Fibroblast of skin of left biceps (primary cell): ENCODE measurements at places on chromosomes 11 and 22.

GRCh38 chr11:69140635-69141034 lies 15.1 kb upstream of the SMIM38 start:
- no peak for DNase-seq

DNA sequence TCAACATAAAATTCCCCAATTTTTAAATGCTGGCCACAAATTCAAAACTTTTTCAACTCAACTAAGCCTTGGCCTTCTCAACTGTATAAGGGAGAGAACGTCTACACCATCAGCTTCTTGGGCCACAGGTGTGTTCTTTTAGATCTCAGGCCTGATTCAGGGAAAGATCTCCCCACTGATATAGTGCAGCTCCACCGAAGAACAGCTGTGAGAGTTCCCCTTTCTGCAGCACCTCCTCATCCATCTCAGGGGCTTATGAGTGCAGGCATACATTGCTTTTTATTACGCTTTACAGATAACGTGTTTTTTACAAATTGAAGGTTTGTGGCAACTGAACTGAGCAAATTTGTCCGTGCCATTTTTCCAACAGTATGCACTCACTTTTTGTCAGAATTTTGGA lies 8.0 kb upstream of the CD82 start:
- DNase-seq: no peak

- no peak for DNase-seq
These were observed 88.1 kb upstream of the ARHGAP32 start for GRCh38 chr11:129280027-129280811.

DNA sequence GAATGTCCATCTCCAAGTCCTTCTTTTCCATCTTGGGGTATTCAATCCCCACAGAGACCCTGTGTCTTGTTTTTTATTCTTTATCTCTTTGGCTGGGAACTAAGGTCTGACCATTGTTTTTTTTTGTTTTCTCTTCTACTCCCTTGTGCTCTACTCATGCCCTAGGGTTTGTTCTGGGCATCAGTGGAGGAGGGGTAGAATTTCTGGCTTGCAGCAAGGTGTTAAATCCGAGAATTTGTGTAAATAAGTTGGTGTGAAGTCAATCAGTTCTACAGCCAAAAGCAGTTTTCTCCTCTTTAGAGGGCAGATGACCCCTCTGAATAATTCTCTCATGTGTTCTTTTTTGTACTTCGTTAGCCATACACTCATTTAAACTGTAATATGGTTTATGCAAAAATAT lies 10.7 kb downstream of the CECR2 start:
- DNase-seq: no peak

DNA sequence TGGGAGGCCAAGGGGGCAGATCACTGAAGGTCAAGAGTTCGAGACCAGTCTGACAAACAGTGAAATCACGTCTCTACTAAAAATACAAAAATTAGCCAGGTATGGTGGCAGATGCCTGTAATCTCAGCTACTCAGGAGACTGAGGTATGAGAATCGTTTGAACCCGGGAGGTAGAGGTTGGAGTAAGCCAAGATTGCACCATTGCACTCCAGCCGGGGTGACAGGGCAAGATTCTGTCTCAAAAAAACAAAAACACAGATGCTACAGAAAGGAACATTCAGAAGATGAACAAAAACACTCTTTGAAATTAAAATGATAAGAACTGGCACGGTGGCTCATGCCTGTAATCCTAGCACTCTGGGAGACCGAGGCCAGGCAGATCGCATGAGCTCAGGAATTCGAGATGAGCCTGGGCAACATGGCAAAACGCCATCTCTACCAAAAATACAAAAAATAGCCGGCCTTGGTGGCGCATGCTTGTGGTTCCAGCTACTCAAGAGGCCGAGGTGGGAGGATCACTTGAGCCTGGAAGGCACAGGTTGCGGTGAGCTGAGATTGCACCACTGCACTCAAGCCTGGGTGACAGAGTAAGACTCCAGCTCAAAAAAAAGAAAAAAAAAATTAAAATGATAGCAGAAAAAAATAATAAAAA lies 8.5 kb downstream of the RAB6A start:
- no peak for DNase-seq

- no peak for DNase-seq
These were observed 56.2 kb downstream of the BUD13 start for GRCh38 chr11:116716621-116717020.

GRCh38 chr11:122197066-122197987 lies 81.3 kb upstream of the BLID start:
- peak; percentile 93 for DNase-seq

GRCh38 chr22:19292458-19293230 lies 1.1 kb upstream of the CLTCL1 start:
- DNase-seq: no peak

DNA sequence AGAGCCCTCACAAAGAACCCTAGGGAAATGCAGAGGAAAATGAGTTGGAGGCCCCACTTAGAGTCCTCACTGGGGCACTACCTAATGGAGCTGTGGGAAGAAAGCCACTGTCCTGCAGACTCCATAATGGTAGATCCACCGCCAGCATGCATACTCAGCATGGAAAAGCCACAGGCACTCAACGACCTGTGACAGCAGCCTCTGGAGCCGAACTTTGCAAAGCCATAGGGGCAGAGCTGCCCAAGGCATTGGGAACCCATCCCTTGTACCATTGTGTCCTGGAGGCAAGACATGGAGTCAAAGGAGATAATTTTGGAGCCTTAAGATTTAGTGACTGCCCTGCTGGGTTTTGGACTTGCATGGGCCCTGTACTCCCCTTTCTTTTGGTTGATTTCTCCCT lies 18.8 kb downstream of the BBOX1 start:
- DNase-seq: no peak

DNA sequence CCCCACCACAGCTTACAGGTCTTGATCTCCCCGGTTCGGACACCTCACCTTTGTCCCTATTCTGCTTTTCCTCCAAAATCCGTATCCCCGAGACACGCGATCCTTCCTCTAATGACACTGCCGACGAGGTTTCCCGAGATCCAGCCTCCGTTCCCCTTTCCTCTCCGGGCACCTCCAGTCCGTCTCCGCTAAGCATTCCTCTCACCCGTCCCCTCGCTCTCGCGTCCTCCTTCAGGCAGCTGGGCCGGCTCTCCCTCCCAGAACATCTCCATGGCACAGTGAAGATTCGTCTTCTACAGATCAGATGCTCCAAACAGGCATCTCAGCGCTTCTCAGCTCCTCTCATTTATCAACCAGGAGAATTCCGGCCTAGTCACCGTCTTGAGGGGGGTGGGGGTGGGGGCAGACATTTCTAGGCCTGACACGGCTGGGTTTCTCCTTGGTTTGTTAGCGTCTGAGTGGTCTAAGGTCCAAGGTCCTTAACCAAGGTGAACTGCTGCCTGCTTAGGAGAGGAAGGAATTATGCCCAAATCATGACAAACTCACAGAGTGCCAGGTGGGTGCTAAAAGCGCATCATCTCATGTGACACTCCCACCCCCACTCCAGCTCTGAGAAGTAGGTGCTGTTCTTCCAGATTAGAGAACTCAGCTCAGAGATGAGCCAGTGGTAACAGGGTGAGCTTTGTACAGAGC lies at the start of gene SPTBN2:
TSS of gene SPTBN2 (minus strand) at position 524 of the 693 bp plus-strand sequence. CDS start 7,976 bp downstream, outside the sequence.
- DNase-seq: no peak

GRCh38 chr11:68710409-68710808 lies 26.1 kb downstream of the GAL start:
- DNase-seq: no peak

DNA sequence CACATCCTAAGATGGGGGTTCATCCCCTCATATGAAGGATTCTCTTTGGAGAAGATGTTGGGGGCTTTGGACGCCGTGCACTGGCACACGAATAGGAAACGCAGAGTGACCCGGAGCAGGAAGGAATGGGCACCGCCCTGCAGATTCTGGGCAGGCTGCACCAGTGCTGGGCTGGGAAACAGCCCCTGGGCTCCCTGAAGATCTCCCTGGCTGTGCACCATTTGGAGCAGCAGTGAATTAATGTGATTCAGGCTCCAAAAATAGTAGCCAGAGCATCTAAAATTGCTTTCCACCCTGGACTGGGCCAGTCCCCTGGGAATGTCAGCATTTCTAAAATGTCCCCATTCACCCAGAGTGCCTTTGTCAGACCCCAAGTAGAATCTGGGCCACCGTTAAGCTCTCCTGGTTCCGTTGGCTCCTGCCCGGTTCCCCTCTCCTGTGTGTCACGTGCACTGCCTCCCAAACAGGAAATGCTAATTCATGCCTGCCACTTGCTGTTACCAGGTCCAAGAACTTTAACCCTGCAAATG lies 18.6 kb downstream of the IRAG1 start:
- no peak for DNase-seq

DNA sequence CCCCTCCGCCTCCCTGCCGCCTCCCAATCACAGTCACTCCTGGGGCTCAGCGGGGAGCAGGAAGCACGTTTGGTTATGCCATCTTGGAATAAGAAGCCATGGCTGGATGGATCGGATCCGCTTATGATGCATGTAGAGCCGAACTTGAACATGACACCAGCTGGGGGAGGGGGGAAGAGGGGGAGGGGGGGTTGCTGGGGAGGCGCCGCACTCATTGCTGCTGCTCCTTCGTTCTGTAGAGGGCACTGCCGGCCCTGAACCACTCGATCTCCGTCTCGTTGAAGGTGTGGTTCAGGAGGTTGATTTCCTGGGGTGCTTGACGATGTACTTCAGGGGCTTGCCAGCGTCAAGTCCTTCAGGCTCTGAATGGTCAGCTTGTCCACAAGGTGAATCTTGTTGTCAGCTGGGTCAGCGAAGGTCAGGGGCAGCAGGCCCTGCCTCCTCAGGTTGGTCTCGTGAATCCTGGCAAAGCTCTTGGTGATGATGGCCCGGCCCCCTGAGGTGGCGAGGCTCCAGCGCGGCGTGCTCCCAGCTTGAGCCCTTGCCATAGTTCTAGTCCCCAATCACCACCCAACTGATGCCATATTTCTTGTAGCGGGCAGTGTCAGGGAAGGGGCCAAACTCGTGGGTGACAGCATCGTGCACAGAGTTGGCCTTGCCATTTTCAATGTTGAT lies 476.9 kb upstream of the ISX start:
- no peak for DNase-seq

DNA sequence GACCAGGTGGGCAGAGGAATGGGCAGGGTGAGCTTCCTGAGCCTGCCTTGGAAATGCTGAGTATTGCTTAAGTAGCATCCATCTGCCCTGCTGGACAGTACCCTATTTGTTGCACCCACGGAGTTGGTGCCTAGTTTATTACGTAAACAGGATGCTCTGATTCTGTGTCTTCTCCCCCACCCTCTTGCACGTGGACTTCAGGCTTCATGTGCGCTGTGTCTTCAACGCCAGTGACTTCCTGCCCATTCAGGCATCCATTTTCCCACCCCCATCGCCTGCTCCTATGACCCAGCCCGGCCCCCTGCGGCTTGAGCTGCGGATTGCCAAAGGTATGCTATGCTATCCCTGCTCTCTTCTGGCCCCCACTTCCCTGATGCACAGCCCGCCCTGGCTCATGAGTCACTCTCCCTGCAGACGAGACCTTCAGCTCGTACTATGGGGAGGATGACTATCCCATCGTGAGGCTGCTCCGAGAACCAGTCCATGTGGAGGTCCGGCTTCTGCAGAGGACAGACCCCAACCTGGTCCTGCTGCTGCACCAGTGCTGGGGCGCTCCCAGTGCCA lies 5.7 kb downstream of the ZP1 start:
- DNase-seq: peak; percentile 31

DNA sequence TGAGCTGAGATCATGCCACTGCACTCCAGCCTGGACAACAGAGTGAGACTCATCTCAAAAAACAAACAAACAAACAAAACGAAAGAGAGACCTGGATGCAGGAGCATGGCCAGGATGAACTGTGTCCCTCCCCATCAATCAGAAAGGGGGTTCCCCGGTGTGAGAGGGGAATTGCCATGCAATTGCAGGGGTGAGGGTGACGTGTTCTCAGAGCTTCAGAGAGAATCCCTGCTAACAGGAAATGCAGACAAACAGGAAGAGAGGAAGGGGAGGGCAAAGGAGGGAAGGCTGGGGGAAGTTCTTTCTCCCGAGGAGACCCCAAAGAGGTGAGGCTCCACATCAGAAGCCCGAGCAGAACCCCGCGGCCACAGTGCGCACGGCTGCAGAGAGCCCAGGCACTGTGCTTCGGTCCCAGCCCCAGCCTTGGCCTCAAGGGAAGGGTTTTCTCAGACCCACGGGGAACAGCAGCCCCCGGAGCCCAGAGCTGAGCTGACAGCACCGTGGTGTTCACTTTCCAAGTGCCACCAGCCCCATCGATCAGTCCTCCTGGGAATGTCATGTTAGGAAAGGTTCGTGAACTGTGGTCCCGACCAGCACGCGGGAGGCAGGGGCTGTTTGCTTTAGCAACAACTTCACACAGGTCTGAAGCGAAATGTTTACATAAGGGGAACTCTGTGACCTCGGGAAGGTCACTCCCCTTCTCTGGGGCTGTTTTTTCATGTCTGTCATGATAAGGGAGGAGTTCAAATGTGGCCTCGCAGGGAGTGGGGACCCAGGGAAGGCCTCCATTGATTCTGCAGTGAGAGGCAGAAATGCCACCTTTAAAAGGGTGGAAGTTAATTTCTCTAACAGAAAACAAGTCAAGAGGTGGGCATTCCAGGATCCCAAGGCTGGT lies 108.0 kb upstream of the ANO1 start:
- no peak for DNase-seq

DNA sequence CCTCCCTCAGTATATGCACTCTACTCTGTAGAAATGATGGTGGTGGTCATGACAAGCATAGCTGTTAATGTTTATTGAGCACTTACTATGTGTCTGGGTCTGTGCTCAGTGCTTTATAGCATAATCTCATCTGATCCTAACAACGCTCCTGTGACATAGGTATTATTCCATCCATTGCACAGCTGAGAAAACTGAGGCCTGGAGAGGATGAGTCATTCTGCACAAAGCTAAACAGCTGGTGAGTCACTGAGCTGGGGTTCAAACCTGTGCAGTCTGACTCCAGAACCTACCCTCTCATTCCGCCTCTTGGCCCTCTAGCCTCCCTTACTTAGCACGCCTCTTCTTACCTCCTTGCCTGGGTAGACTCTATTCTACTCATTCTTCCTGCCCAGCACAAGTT lies 41.7 kb downstream of the PRDM11 start:
- DNase-seq: no peak

DNA sequence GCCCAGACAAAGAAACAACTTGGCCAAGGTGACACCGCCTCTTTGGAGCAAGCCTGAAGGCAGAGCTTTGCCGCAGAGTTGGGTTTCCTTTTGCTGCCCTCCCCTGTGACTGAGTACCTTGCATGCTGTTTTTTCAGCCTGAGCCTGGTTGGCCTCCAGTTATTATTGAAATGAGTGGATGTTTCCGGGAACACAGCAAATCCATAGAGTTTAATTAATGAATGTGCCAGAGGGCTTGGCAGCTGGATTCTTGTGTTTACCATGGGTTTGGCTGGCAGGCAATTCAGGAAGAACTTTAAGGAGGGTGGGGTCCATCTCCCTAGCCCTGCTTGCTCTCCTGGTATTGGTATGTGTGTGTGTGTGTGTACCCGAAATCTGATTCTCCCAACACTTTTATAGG lies 65.6 kb upstream of the CRYBB3 start:
- no peak for DNase-seq

DNA sequence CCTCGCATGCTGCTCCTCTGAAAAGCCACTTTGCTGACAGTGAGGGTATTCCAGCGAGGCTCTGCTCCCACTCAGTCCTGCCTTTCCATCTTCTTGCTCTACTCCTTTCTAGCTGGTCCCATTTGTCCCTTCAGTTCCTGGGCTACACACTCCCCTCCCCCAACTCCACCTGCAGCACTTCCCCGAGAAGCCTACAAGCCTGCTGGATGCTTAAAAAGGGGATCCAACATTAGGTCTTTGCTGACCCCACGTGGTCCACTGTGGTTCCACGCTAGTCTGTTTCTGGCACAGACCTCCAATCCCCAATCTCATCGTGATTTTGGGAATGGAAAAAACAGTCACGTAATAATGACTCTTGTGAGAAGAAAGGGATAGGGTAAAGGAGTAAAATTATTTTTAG lies 121.6 kb upstream of the SNX19 start:
- no peak for DNase-seq

- no peak for DNase-seq
These were observed 38.6 kb downstream of the PARVG start for GRCh38 chr22:44219101-44219870.
